Renal pelvis (tissue), 12 donors: ENCODE measurements at places on chromosomes 6 and 20. TPM values are rescaled to one million over a fixed set of nuclear protein-coding genes. Genes with fewer than 3 reads are reported as not detected.

VSTM2L gene
- 1.5 TPM for polyA plus RNA-seq

ENPP5 gene
- 13.2 TPM for polyA plus RNA-seq

GRCh38 chr6:21935561-21936028 is 342.0 kb downstream of the SOX4 start:
- no peak for DNase-seq

DNA sequence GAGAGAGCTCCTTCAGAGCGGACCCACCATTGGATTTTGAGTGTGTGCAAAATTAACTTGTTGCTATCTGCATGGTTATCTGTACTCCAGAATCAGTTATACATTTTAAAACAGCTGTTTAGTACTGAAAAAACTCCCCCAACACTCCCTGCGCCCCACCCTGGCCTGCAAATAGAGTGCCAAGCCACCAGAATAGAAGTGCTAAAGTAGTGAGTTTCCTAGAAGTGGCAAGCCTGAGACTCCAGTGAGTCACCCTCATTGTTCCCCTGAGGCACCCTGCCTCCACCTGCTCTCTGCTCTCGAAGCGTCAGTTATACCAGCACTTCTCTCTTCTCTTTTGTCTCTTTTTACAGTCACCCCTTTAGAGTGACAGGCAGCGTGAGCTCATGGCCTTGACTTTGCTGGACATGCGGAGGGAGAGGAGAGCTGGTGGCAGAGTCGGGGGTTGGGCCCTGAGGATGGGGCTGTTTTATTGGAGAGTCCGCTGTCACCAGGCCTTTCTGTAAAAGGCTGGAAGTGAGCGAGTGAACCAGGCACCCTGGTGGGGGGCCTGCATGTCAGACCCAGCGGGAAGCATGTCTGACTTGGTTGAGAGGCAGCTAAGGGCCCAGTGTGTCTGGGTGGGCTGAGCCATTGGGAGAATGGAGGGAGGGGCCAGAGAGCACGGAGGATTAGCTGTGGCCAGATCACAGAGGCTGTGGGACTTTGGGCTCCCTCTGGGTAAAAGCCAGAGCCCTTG is 10.4 kb downstream of the IGF2R start:
- no peak for DNase-seq

DNA sequence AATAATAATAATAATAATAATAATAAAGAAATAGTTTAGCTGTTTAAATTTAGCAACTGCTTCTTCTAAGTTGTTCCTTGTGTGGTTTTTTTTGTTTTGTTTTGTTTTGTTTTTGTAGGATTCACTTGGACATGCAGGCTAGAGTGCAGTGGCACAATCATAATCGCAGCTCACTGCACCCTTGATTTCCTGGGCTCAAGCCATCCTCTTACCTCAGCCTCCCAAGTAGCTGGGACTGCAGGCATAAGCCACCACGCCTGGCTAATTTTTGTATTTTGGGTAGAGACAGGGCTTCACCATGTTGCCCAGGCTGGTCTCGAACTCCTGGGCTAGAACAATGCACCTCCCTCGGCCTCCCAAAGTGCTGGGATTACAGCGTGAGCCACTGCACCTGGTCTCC is 15.3 kb upstream of the EYA2 start:
- no peak for DNase-seq
